HCEC 1CT (cell line): ENCODE measurements at places on chromosomes 7 and 10.

DNA sequence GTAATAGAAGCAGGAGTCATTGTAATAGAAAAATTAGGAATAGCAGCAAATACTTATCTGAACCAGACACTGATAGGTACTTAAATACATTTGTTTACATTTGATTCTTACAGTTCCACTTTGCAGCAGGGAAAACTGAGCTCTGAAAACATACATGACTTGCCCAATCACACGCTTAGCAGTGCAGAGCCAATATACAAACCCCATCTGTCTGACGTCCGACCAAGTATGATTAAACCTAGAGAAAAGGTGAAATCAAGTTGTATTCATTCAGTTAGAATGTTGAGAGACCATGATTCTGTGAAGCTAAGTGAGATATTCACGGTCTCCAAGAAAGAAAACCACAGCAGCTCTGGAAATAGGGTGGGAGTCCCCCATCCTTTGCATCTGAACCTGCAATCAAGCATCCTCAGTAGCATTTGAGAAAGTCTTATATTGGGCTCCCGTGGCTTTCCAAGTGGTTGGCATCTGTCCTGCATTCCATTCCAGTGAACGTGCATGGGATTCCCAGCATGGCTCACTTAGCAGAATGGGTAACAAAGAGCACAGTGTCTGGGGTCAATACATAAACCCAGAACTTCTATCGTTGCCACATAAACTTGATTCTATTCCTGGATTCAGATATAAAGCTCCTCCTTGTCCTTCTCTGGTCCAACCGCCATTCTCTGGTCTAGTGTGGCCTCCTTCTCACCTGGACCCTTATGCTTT, 148.7 kb upstream of the RSU1 start:
- peak; percentile 96 for DNase-seq

- DNase-seq: peak; percentile 76
Measured at GRCh38 chr10:95290461-95291364, at the start of gene PDLIM1. Gene PDLIM1 (minus strand): TSS chr10:95291003. CDS start chr10:95290915, 88 bp downstream.

DNA sequence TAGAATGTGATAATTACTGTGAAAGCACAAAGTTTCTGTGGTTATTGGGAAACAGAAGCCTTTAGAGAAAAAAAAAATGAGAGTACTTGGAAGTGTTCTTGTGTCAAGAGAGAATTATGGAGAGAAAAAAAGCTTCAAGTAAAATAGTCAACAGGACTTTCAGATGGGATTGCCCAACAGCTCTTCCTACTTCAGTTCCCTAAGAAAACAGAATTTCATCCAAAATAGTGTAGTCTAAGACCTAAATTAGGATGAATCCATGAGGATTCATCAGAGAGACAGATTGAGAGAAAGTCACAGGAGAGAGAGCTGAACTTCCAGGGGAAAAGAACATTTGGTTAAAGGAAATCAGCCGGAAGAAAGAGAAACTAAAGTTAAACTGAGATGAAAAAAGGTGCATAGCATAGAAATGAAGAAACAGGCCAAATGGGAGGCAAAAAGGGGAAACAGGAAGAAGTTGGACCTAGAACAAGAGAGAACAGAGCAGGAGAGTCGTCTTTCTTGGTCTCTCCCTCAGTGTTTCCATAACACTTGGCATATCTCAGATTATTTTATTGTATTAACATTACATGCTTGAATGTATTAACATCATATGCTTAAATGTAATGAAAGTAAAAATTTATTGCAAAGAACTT, 2.5 kb downstream of the SCIN start:
- no peak for DNase-seq

GRCh38 chr10:31908157-31908556, 20.5 kb downstream of the ARHGAP12 start:
- no peak for DNase-seq

DNA sequence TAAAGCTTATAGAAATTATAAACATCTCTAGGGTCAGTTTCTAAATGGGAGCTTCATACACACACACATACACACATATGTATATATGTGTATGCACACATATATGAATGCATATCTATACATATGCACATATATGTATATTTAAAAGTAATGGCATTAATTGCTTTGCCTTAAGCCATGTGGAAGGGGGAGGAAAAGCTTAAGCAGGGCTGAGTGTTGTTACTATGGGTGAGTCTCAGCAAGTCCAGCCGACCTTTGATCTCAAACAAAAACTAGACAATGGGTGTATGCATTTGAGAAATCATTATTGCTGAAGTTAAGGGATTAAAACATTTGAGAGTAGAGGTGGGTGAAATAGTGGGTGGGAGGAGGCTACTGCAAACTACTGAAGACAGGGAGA, 546.7 kb downstream of the MAGI2 start:
- DNase-seq: no peak

GRCh38 chr10:113517901-113518260, 35.0 kb upstream of the HABP2 start:
- DNase-seq: no peak

GRCh38 chr10:28922127-28922526, 244.8 kb downstream of the BAMBI start:
- DNase-seq: no peak

- DNase-seq: no peak
Measured at GRCh38 chr10:43706166-43706565, 57.5 kb upstream of the ZNF32 start.

GRCh38 chr10:14439451-14440259, 108.9 kb upstream of the FRMD4A start:
- peak; percentile 16 for DNase-seq

DNA sequence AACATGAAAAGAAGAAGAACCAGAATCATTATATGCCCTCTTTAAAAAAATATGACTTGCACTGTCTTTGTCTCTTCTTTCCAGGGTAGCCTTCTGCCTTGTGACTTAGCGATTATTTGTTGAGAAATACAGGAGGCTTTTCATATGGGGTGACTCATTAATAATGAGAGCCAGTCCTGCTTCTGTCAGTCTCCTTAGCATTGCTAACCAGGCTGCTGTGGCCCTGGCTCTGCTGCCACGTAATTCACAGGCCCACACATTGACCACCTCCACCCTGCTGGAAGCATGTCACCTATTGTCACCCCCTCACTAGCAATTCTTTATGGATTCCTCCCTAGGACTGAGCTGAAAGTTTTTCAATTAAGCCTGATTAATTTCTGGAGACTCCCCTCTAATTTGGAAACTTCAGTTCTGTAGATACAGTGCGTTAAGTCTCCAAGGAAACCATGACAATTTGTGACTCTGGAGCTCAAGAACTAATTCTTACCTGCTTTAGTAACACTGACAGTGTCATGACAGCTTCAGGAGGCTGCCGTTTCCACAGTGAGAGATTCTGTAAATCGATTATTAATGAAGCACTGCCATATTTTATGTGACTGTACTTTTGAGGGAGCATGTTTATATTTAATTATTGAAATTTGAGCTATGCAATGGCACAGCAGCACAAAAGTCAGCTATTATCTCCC, 267.9 kb upstream of the SP8 start:
- no peak for DNase-seq

DNA sequence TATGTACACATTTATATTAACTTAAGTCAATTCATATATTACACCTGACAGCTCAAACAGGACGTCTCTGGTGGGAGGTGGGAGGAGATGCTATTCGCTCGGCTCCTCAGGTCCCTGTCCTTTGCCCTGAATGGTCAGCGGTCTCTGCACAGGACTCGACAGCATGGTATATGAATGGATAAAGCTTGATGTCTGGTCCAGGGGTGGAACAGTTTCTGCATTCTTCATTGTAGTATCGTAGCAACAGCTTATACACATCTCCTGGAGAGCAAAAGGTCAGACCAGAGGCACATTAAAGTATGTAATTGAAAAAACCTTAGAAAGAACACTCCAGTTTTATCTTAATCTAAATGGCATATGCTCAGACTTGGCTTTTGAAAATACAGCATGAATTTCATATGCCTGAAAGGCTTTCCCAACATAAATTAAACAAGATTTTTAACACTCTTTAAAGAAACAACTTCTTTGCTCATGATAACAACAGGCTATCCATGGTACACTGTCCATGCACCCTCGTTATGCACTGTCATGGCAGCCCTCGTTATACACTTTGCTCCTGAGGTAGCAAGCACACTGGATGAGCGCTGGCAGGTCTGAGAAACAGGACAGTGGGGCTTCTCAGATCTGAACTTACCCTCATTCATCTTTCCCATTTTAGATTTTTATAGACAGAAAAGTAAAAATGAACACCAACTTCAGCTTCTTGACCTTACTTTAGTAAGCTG, 57.3 kb upstream of the OGDHL start:
- DNase-seq: no peak

GRCh38 chr10:44749151-44749550, 162.0 kb upstream of the TMEM72 start:
- DNase-seq: no peak

DNA sequence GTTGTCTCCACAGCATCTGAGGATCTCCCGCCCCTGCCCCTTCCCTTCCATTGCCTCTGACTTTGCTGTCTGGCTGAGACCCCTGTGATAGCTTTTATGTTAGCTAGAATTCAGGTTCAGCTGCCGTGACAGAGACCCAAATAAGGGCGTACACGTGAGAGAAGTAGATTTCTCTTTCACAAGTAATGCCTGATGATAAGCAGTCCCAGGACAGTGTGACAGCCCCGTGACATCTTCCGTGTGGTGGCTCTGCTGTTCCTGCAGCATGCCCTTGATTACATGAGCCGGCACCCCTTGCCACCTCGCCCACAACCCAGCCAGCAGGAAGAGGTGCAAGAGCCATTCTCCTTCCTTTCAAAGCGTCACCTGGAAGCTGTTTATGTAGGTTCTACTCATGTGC, 130.9 kb upstream of the PODXL start:
- DNase-seq: no peak

- DNase-seq: no peak
Measured at GRCh38 chr10:130430852-130431704, 294.9 kb downstream of the GLRX3 start.

- peak; percentile 89 for DNase-seq
Measured at GRCh38 chr7:36048141-36048901, 104.7 kb upstream of the EEPD1 start.

GRCh38 chr10:36183056-36183455, 541.0 kb upstream of the FZD8 start:
- DNase-seq: no peak
